ENCODE measurements at places on chromosomes 13 and 19.

DNA sequence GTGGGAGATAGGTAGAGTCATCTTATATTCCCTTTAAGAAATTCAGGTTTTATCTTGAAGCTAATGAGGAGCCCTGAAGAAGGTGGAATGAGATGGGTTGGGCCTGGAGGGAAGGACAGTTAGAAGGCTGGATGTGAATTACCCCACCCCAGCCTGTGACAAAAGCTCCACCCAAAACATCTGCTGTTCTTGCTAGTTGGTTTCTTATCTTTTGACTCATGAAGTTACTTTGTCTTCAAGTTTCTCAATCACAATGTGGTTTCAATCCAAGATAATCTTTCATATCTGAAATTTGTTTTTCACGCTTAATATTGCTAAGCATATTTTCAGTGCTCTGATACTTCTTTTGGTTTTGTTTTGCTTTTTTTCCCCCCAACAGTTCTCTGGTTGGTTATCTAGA lies 38.3 kb upstream of the HMGB1 start:
- DNase-seq = no peak

DNA sequence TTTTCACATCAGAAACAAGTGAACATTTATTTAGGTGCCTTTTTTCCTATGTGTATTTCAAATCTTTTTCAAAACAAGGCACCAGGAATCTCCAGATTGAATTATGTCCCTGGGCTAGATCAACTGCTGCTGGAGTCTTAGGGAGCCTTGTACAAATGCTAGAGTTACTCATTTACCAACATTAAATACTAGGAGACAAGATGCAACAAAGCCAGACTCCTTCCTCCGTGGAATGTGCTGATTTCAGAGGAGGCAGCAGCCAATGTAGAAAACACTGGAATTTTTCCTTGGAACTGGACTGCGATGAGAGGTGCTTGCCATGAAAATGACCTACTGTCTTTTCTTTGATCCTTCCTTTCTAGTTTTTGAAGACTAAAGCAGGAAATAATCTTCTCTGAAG lies 1514.7 kb upstream of the MIR17HG start:
- no peak for DNase-seq

DNA sequence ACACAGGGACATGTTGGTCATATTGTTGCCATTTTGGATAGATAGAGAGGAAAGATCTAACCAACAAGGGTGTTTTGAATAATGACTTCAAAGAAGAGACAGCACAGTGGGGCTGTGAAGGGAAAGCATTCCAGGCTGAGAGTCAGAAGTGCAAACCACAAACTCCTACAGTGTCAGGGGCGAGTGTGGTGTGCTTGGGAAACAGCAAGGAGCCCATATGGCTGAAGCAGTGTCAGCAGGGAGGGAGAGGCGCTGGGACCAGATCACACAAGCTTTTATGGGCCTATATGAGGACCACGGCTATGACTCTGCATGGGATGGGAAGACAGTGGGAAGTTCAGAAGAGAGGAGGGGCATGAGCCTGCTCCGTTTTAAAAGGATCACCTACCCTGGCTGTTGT lies 166.4 kb downstream of the MYO16 start:
- no peak for DNase-seq

GRCh38 chr19:31674503-31675192 lies 325.4 kb upstream of the TSHZ3 start:
- no peak for DNase-seq

- no peak for DNase-seq
These were observed 128.7 kb downstream of the CYSLTR2 start for GRCh38 chr13:48782429-48782840.

- peak; percentile 87 for DNase-seq
These were observed 64.2 kb upstream of the GTF2F2 start for GRCh38 chr13:45055902-45056648.

- no peak for DNase-seq
These were observed 60.0 kb upstream of the WDFY2 start for GRCh38 chr13:51524312-51524711.

GRCh38 chr13:91174886-91175501 lies 172.5 kb upstream of the MIR17HG start:
- no peak for DNase-seq

DNA sequence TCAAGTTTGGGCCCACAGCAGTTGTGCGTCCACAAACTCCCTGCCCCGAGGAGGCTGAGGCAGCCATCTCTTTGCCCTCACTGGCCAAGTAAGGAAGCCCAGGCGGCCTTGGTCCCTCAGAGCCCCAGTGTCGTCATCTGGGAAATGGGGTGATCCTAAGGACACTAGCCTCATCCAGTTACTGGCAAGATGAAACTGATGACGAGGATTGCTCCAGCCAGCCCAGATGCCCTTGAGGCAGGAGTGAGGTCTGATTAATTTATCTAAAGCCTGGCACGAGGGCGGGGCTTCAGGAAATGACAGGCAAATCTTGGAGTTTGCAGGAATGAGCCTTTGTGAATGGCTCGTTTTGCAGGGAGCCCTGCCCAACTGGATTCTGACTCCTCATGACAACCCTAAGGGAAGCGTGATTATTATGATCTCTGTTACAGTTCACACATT lies 5.6 kb downstream of the LIPE start:
- DNase-seq = no peak

- DNase-seq = no peak
These were observed 66.7 kb downstream of the LHFPL6 start for GRCh38 chr13:39536274-39536673.

DNA sequence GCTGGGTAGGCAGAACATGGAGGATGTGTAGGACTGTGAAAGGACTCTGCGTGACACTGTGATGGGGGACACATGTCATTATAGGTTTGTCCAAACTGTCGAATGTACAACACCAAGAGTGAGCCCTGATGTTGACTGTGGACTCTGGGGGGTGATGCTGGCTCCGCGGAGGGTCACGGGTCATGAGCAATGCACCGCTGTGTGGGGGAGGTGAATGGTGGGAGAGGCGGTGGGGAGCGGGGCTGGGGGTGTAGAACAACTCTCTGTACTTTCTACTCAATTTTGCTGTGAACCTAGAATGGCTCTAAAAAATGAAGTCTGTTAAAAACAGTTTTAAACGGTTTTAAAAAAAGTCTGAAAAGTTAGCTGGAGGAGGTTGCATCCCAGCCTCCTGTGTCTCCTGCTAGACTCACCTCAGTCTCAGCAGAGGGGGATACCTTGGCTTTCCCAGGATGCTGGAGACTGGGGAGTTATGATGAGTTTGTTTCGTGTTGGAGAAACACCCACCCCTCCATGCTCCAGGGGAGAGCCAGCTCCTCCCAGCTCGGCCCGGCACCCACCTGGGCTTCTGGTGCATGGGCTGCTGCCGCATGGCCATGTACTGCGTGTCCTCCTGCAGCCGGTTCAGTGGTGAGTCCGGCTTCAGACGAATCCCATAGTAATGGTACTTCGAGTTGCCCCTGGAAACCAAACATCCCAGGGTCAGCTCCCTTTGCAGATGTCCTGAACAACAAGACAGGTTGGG lies 34.7 kb upstream of the RANBP3 start:
- DNase-seq = no peak

GRCh38 chr13:114054830-114055439 lies 77.5 kb downstream of the RASA3 start:
- no peak for DNase-seq

GRCh38 chr19:47415953-47416642 lies 3.2 kb downstream of the MEIS3 start:
- no peak for DNase-seq

- DNase-seq = no peak
These were observed 5.7 kb upstream of the RPL21 start for GRCh38 chr13:27245610-27246009.

DNA sequence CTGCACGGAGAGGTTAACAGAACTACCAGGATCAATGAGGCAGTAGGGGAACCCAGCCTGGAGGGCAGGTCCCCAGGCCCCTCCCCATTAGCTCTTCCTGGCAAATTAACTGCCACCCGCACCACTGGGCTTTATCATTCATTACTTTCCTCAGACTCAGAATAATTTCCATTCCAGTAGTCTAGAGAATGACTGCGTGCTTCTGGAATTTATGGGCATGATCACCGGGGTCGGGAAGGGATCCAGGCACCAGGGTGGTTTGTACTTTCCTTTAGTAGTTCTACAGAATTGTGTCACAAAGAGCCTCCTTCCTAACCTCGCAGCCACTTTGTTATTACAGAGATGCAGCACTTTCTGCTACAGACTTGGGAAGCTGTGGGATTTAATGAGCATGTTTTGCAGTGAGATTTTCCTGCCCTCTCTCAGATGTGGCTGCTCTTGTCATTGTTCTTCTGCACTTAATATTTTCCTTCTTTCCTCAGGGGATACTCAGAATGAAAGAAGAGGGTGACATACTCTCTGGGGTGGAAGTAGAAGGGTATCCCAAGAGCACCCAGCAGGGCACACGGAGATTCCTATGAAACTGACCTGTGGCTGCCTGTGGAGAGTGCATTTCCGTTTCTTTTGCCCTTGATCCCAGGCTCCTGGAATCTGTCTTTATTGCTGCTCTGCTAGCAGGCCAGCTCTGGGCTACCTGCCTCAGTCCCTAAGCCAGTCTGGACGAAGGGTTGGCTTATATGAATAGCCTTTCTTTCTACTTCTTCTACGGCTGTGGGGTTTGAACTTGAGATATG lies 285.0 kb upstream of the SLC10A2 start:
- DNase-seq = no peak

DNA sequence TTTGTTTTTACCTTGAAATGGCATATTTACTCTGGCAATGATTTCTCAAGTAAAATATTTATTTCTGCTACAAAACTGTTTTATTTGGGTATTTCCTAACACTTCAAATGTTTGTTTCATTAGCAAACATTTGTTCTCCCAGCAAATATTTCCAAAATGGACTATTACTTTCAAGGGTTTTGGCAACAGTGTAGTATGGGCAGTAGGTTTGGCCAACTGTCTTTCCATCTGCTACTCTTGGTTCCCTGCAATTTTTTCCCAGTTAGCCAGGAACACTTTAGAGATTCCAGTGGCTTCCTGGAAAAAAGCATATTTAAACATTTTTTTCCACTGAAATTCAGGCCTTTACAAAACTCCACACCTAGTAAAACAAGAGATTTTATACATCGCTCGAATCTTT lies 466.6 kb downstream of the SLITRK6 start:
- DNase-seq = no peak

DNA sequence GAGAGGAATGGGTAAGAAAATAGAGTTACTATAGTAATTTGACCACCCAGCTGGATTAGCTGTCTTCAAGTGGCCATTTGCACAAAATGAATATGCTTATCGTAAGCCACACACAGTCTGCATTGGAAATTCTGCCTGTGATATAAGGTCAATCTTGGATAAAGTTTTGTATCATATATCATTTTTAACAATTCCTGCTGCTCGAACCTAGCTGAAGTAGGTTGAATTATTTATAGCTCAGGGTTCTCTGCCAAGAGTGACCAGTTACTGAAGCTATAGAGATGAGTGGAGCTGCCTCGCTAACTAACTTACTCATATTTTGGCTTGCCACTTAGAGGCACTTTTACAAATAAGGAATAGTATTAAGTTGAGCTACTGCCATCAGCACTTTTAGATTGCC lies 220.9 kb downstream of the RGCC start:
- DNase-seq = no peak

DNA sequence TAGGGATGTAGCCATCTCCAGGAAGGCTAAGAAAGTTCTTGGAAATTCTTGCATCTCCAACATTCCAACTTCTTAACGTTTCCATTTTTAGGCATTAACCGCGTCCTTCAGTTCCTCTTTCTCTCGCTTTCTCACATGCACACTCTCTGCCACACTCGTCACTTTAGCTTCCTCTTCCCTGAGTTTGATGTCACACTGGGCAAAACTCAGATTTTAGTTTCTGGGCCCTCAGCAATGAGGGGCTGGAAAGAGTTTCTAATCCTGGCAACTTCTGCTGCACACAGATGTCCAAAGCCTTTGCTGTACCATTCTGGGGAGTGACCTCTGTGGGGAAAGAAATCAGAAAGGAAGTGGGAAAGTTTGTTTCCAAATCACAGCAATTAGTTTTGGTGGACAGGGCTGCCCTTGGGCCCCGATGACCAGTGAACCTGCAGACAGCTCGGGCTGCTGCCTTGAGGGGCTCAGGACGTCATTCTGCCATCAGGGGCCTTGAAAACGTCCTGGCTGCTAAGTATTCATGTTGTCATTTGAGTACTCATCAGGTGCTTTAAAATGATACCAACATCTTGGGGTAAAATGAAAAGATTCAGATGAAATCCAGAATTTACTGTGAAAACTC lies 89.3 kb downstream of the KL start:
- DNase-seq = no peak

DNA sequence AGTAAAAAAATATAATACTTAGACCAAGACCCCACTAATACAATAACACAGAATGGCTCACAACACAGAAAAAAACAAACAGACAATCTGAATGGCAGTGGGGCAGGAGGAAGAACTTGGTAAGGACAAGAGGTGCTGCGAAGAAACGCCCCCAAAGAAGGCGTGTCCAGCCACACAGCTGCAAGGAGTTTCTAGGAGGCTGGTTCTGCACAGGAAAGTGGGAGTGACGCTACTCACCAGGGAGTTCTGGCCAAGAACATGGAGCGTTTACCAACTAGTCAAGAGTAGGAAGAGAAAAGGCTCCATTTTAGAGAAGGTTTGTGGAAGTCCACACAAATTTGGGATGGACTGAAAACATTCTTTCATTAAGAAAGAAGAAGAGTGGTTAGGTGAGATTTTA lies 95.3 kb upstream of the SLC15A1 start:
- peak; percentile 40 for DNase-seq

DNA sequence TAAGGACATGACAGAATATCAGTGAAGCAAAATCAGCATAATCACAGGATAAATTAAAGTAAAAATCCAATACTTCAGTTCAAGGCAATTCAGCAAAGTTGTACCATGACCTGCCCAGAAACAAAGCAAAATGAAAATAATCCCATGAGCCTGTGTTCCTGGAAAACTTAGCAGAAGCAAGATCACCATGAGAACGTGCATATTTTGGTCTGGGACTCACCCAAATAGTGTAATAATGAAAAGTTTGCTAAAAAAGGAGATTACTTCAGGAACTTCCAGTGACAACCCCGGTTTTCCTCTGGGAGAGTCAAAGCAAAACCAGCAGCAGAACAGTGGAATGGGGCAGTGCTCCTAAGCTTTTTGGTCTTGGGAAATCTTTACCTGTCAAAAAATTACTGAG lies 14.9 kb upstream of the RPL21 start:
- no peak for DNase-seq
